ENCODE measurements at places on chromosomes 3 and 15.

DNA sequence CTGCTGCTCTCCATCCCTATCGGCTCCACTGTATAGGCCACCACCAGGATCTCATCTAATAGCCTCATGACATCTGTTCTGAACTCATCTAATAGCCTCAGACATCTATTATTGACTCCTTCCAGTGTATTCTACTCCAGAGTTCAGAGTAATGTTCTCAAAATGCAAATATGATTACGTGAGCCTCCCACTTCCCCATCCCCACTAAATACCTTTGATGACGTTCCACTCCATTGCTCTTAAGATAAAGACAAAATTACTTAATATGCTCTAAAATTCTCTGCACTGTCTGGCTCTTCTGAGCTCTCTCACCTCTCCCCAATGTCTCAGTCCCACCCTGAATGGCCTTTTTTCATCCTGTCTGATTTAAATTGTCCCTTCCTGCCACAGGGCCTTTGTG, 94.7 kb downstream of the SAMMSON start:
- DNase-seq: no peak

DNA sequence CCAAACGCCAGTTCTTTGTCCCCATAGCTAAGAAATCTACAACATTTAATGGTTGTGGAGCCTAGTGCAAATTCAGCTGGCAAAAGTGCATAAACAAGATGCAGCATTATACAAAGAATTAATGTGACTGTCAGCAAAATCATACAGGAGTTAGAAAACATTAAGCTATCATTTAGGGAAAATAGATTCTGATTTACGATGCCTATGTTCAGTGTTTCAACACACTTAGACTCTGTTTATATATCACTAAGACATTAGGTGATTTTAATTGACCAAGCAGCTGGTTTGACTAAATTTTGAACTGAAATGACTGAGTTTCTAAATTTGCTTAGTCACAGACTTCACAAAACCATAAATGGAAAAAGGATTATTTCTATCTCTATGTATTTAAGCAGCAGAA, 1076.8 kb downstream of the TBL1XR1 start:
- DNase-seq: no peak

GRCh38 chr3:142618917-142619461, 22.8 kb downstream of the PLS1 start:
- DNase-seq: no peak

DNA sequence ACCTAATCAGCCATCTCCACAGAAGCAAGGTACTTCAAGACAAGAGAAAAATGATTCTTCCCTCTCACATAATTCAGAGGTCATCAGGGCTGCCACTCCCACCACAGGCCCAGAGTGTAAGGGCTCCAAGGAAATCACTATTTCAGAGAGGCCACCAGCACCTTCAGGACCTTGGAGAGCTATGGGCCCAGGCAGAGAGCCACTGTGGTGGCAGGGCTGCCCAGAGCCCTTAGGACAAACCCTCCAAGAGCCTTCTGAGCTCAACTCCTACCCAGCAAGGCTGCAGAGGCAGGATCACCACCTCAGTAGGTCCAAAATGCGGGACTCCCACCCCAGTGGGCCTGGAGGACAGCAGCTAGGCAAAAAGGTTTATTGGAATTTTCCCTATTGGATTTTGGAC, 17.9 kb upstream of the FAN1 start:
- no peak for DNase-seq

GRCh38 chr3:123540285-123540684, 44.6 kb downstream of the HACD2 start:
- DNase-seq: no peak

DNA sequence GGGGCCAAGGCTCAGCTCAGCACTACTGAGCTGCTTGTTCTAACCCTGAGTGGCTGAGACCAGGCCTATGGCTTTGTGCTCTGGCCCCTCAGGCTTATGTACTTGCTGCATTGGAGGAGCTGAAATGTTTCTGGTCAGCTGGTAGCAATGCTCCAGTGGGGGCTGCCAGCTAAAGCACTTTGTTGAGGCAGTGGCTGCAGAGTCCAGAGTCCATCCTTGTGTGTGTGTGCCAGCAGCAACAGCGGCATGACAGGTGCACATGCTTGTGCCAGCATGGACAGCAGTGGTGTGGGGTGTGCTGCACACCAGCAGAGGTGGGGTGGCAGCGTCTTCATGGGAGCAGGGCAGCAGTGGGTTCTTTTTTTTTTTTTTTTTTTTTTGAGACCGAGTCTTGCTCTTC, 169.1 kb downstream of the VPS8 start:
- no peak for DNase-seq

GRCh38 chr15:40379374-40379773, 3.1 kb upstream of the KNSTRN start:
- DNase-seq: no peak

DNA sequence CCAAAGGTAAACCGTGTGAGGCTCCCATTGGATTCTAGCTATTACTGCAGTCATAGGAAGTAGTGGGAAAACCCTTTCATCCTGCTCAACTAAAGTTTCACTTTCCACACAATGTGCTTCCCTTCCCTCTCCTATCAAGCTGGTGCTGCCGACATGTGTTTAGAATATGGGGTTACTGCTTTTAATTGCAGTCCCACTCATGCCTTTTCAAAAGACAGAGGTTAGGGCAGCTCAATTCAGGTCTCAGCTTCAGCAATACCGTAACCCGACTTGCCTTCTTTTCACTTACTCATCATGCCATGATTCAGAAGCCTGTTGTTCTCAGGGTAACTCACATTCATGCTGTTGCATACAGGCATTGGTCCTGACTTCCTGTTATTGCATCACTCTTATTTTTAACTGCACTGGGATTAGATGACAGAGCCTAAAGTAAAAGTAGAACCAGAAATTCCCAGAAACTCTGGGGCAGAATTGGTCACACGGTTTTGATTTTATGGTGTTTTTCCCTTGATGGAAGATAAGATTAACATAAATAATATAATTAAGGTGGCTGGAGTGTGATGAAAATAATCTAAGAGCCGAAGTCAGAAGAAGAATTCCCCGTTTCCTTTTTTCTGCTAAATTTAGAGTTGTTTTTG, 45.7 kb downstream of the C2CD4B start:
- no peak for DNase-seq

GRCh38 chr3:124483915-124484470, 246.3 kb upstream of the UMPS start:
- no peak for DNase-seq

DNA sequence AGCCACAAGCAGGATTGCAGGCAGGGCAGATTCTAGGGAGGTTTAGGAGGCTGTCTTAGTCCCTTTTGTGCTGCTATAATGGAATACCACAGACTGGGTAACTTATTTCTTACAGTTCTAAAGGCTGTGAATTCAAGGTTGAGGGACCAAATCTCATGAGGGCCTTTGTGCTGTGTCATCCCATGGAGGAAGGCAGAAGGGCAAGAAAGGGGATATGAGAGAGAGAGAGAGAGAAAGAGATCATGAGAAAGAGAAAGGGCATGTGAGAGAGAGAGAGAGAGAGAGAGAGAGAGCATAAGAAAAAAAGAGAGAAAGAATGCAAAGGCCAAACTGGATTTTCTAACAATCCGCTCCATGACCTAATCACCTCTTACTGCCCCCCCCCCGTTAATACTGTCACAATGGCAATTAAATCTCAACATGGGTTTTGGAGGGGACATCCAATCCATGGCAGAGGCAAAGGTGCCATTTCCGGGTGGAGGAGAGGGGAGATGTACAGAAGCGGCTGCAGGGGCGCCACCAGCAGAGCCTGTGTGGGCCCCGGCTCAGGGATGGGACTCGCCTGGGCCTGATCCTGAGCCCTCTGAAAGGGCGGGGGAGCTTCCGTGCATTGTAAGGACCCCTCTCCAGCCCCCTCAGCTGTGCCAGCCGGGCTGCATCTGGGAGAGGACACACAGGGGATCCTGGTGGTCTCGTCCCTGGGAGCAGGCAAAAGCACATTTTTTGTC, 20.5 kb downstream of the MRPS11 start:
- no peak for DNase-seq

DNA sequence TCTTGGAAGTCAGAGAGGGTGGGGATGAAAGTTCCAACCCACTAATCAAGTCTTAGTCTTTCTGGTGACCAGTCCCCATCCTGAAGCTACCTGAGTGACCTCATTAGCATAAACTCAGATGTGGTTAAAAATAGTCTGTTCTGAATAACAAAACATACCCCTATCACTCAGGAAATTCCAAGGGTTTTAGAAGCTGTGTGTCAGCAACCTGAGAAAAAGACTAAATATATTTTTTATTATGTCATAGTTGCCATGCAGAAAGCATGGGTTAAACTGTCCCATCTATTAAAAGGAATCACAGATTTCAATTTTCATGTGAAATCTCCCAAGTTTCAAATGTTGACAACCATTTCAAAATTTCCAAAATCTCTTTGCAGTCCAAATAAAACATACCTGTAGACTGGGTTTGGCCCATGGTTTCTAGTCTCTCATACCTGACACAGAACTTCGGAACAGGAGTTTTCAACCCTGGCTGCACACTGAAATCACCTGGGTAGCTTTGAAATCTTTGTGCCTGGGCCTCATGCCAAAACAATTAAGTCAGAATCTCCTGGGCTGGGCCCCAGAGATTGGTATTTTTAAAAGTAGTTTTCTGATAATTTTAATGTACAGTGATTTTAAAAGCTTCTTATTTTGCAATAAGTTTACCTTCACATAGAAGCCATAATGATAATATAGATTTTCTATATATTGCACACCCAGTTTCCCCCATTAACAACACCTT, 476.3 kb downstream of the RBMS3 start:
- DNase-seq: no peak

DNA sequence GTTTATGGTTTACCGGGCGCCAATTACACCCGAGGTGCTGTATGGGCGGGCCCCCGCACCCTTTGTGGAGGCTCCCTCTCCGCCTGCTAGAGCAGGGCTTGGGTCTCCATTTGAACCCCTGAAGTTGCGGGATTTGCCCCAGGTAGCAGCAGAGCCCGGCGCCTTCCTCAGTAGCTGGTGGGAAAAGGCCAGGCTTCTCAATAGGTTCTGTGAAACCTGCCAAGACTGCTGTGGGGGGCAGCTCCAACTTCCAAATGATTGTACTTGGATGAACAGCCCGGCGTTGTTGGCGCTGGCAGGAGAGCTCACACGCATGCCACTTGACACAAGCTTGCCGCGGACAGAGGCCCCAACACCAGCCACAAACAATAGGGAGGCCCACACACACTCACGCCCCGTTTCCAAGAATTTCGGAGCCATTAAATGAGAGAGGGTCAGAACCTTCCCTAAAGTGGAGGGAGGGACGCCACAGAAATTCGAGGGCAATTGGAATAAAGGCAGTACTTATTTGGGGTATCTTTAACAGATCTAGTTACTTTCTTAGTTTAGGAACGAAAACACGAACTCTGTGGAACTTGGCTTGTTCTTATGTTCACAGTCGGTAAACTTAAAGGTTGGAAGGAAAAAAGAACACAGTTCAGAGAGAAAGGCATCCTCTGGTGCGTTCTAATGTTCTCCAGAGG, 1.4 kb downstream of the EPHB3 start:
- DNase-seq: no peak

DNA sequence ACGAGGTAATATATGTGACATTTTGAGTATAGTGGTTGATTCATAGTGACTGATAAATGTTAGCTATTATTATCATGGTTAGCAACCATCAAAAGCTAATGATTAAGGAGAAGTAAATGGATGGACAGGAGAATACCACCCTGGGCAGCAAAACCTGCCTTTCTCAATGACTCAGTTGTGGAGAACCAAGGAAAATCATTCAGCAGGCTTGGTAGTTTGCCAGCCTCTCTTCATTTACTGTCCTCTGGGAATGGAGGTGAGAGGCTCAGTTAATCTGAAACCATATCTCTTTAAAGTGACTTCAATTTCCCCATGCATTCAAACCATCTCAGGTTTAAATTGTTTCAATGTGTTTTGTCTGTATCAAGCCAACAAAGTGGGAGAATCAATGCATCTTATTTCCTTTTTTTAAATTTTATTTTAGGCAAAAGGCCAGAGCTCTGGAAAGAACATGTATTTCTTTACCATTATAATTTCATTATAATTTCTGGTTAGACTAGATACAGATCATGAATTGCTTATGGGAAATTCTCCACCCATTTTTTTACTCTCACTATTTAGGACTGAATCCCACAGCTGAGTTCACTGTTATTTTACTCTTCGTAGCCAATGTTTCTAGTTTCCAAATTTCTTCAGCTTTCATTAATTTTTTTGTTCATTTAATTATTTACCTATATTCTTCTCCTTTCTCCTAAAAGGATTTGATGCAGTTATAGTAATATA, 2.7 kb downstream of the TM4SF18 start:
- no peak for DNase-seq

DNA sequence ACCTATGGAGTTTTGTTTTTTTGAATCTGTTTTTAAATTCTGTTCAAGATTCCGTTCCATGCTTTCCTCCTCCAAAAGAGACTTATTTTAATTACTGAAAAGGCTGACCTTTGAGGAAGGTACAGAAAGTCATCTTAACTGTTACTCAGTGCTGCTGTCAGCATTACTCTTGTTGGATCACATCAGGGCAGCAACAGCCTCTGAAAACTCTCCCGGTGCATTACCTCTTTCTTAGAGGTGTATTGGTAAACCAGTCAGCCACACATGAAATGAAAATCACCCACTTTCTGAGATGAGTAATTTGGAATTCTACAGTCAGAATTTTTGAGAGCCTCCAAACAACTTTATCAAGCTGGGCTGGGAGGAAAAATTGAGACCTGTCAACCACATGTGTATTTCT, 88.5 kb upstream of the LIMD1 start:
- DNase-seq: no peak

- DNase-seq: no peak
Observed at GRCh38 chr3:71348831-71349230, 234.7 kb downstream of the FOXP1 start.

- no peak for DNase-seq
Observed at GRCh38 chr3:156670652-156671051, 3.7 kb upstream of the TIPARP start.

- DNase-seq: no peak
Observed at GRCh38 chr3:161171639-161172552, 49.2 kb upstream of the NMD3 start.

DNA sequence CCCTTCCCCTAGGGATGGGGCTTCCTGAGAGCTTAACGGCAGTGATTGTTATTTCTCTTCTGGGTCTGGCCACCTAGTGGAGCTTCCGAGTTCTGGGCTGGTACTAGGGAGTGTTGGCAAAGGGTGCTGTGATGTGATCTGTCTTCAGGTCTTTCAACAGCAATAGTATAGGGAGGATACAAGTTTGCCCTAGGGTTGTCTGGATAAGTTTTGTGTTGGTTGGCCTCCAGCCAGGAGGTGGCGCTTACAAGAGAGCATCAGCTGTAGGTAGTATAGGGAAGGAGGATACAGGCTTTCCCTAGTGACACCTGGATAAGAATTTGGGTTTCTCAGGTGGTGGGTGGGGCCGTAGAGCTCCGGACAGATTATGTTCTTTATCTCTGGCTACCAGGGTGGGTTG, 19.2 kb upstream of the CPOX start:
- no peak for DNase-seq

- no peak for DNase-seq
Observed at GRCh38 chr3:72234391-72234790, 449.4 kb upstream of the PROK2 start.
